ENCODE measurements at places on chromosomes 12 and 14. TPM values are rescaled to one million over a fixed set of nuclear protein-coding genes. Genes with fewer than 3 reads are reported as not detected.

The RAPGEF3 gene
- 1.3 TPM for total RNA-seq

The ACIN1 gene
- total RNA-seq = 129 TPM

GRCh38 chr14:65179918-65180724 lies 77.8 kb upstream of the MAX start:
- H3K4me3 ChIP-seq = no peak overlapping the region
- peak overlapping the region; percentile 81 for H3K27ac ChIP-seq
- H3K36me3 ChIP-seq = no peaks in the 10 kb centered on the region
- DNase-seq = no peak

DNA sequence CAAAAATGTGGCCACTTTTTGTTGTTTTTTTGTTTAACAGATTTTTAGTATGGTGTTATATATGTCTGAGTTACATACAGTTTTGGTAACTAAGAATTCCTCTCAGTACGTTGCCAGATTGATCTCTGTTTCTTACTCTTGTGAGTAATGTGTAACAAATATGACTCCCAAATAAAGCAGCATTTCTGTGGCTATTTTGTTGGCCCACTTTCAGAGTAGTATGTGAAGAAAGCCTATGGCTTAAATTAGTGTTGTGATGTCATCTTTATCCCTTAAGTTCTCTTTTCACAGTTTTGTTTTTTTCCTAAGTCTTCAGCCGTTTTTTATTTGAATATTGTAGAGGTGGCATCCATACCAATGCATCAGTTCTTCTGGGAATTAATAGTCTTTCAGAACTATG lies 10.7 kb downstream of the PCNX4 start:
- peak overlapping the region; percentile 82 for H3K27ac ChIP-seq
- no peak overlapping the region for H3K4me3 ChIP-seq
- no peaks in the 10 kb centered on the region for H3K27me3 ChIP-seq
- H3K4me1 ChIP-seq = peaks cover 54% of the 10 kb centered on the region

GRCh38 chr14:91115986-91116770 lies 2.3 kb downstream of the DGLUCY start:
- H3K4me3 ChIP-seq = no peak overlapping the region
- H3K27me3 ChIP-seq = no peaks in the 10 kb centered on the region
- peaks cover 32% of the 10 kb centered on the region for H3K4me1 ChIP-seq
- no peak for DNase-seq
- no peak overlapping the region for H3K27ac ChIP-seq

- H3K27ac ChIP-seq = peak overlapping the region; percentile 64
- peaks cover 69% of the 10 kb centered on the region for H3K4me1 ChIP-seq
- no peaks in the 10 kb centered on the region for H3K36me3 ChIP-seq
- no peak overlapping the region for H3K4me3 ChIP-seq
- no peak for DNase-seq
These were observed 66.6 kb downstream of the LLPH start for GRCh38 chr12:66063916-66064315.

DNA sequence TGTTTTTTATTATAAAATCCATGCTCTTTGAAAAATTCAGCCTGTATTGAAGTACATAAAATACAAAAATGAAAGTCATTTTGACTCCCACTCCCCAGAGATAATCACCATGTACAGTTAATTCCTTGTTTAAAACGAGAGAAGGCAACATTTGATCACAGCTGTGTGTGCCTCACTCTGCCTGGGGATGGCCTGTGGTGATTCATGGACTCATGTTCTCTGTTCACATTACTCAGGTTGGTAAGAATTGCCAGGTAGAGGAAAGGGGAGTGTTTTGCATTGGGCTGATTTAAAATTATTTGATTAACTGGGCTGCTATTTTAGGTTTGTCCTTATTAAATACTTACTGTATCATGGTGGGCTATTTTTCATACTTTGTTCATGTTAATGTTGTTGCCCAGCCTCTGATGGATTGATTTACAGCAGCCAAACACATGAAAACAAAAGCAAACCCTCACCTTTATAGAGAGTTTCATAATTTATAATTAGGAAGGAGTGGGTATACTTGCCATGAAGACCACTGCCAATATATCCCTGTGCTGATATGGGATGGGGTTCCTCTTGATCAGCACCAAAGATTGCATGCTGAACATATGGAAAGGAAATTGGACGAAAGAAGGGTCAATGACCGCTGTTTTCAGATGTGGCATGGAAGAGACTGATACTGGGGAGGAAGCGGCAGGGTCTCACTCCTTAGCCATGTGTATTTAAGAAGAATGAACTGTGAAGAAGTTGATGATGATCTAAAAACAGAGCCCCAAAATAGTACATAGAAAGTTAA lies 3.0 kb downstream of the ZBTB1 start:
- H3K4me1 ChIP-seq = peaks cover 74% of the 10 kb centered on the region
- H3K4me3 ChIP-seq = peak overlapping the region; percentile 84
- H3K27me3 ChIP-seq = no peaks in the 10 kb centered on the region
